Aortic smooth muscle cell (primary cell): ENCODE measurements at places on chromosomes 5 and 9. TPM values are rescaled to one million over a fixed set of nuclear protein-coding genes. Genes with fewer than 3 reads are reported as not detected.

MOB3B gene
- under 0.01 and 0.06 TPM in 2 replicates for total RNA-seq

PCDHB10 gene
- 0.66 and 1.1 TPM in 2 replicates for total RNA-seq

CNTNAP3B gene
- 25.0 and 67.8 TPM in 2 replicates for total RNA-seq

SELENOP gene
- total RNA-seq = 10.0 and 12.4 TPM in 2 replicates

PPP3R2 gene
- total RNA-seq = not detected in 2 replicates

ARAP3 gene
- 3.0 and 3.9 TPM in 2 replicates for total RNA-seq

PLPP7 gene
- 15.0 and 16.9 TPM in 2 replicates for total RNA-seq

TMEM38B gene
- total RNA-seq = 10.9 and 11.1 TPM in 2 replicates

ENHO gene
- not detected in 2 replicates for total RNA-seq

PCDHB13 gene
- total RNA-seq = 0.81 and 1.1 TPM in 2 replicates

UGT3A1 gene
- total RNA-seq = not detected in 2 replicates

CDH10 gene
- under 0.01 and 0.12 TPM in 2 replicates for total RNA-seq

SYNPO gene
- 12.4 and 17.6 TPM in 2 replicates for total RNA-seq

LMAN2 gene
- 430 and 437 TPM in 2 replicates for total RNA-seq

C5orf58 gene
- total RNA-seq = 0.26 TPM in 1 of 2 replicates, not detected in the other

ARL10 gene
- total RNA-seq = 7.5 and 7.9 TPM in 2 replicates

NIPAL4 gene
- not detected in 2 replicates for total RNA-seq
